ENCODE measurements at places on chromosomes 6 and 20.

DNA sequence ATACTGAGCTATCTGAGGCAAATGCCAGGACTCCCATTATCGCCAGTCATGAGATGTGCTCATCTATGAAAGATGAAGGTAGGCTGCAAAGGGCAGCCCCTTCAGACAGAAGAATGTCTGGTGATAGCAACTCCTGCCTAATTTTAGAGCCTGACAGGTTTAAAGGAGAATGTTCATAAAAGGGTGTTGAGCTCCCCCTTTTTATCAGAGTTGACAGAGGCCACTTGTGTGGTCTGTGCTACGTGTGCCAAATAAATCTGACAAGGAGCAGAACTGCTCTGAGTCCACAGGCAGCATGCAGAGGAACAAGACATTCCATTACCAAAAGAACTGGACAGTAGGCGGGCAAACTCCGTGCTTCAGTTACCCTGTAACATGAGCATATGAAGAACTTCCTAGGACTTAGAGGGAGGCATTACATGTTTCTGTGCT is 101.8 kb downstream of the PREP start:
- DNase-seq: no peak

DNA sequence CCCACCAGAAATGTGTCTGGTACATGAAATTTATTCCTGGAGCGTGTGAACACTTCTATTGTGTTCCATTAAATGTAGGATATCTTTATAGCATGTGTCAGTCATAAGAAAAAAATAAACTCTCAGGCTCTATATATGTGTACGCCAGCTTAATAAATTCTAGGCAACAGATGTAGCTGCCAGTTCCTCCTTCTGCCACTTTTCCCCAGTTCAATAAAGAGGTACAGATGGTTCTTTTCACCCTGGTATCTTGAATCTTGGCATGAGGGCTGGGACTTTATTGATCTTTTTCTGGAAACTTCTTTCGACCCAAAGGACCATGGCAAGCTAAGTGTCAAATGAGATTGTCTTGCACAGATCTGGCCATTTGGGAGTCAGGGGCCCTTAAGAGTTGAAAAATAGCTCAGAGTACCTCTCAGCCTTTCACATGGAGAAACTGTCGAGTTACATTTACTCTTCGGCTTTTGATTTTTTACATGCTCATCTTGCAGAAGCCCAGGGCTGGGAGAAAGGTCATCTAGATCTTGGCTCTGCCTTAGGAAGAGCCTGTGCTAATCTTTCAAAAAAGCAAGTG is 240.9 kb downstream of the DOK5 start:
- no peak for DNase-seq

DNA sequence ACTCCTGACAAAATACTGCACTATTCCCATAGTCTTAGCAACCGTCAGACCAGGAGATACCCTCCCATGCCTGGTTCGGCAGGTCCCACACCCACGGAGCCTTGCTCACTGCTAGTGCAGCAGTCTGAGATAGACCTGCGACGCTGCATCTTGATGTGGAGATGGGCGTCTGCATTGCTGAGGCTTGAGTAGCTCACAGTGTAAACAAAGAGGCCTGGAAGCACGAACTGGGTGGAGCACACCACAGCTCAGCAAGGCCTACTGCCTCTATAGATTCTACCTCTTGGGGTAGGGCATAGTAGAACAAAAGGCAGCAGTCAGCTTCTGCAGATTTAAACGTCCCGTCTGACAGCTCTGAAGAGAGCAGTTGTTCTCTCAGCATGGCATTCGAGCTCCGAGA is 25.4 kb downstream of the TMEM244 start:
- DNase-seq: no peak

- no peak for DNase-seq
Measured at GRCh38 chr20:42406826-42407225, 782.9 kb downstream of the PTPRT start.

GRCh38 chr6:12848964-12849808 is 132.6 kb downstream of the PHACTR1 start:
- no peak for DNase-seq

DNA sequence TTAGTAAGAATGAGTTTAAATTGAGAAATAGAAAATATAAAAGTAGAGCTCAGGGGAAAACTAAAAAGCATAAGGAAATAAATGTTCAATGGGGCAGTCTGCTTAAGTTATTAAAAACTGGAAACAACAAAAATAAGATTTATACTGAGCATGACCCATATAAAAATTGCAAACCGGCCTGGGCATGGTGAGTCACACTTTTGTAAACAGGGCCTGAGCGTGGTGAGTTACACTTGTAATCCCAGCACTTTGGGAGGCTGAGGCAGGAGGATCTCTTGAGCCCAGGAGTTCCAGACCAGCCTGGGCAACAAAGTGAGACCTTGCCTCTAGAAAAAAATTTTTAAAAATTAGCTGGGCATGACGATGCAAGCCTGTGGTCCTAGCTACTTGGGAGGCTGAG is 74.6 kb downstream of the TMEM244 start:
- DNase-seq: no peak

DNA sequence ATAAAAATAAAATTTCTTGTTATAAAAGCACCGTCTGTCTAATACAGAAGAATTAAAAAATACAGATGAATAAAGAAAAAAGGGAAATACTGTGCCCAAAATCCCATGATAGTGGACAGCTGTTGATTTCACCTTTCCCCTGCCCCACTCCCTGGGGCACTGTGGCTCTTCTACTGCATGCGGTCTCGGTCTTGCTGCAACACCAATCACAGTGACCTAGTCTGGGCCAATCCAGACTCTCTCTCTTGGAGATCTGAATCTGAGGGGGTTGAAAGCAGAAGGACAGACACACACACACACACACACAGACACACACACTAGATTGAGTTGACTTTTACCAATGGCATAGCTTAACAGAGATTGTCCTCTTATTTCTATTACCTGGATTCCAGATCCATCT is 70.5 kb upstream of the FYN start:
- DNase-seq: no peak

- no peak for DNase-seq
Measured at GRCh38 chr20:60956194-60956593, 295.9 kb upstream of the CDH4 start.

- no peak for DNase-seq
Measured at GRCh38 chr6:128598571-128598970, 78.2 kb upstream of the PTPRK start.

DNA sequence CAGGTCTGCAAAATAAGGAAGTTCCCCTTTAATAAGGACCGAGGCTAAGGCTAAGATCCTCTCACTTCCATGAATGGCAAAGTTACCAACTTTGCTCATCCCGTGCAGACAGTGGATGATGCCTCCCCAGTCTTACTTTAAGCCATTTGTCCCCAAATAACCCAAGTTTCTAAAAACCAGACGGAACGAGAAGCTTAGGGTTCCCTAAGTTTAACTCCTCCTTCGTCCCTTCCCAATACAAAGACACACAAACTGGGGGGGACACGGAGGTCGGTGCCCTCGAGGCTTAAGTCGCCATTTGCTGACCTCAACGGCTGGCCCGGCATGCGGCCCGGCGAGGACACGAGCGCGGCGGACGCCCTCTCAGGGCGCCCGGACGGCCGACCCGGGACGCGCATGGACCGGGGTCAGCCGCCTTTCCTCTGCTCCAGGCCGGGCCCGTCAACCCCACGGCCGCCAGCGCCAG is 527 bp downstream of the FBXO30 start:
- DNase-seq: peak; percentile 27

DNA sequence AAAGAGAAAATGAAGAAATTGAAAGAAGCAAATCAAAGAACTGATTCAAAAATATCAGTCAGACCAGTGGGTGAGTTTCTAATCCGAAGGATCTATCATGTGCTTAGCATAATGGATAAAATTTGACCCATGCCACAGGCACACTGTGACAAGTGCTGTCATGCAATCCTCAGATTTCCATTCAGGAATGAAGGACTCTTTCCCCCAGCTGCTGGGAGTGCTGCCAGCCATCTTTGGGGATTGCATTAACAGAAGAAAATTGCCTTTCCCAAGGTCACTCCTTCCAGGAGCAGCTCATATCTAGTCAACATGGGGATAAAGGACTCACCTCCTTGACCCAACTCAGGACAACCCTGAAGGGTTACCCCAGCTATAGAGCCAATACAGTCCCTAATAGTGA is 316.7 kb upstream of the TBX18 start:
- DNase-seq: no peak

GRCh38 chr20:62819494-62820174 is 2.8 kb downstream of the COL9A3 start:
- DNase-seq: no peak

GRCh38 chr6:167755461-167755860 is 71.2 kb upstream of the AFDN start:
- DNase-seq: no peak

GRCh38 chr6:20631549-20631924 is 97.3 kb downstream of the CDKAL1 start:
- DNase-seq: no peak

DNA sequence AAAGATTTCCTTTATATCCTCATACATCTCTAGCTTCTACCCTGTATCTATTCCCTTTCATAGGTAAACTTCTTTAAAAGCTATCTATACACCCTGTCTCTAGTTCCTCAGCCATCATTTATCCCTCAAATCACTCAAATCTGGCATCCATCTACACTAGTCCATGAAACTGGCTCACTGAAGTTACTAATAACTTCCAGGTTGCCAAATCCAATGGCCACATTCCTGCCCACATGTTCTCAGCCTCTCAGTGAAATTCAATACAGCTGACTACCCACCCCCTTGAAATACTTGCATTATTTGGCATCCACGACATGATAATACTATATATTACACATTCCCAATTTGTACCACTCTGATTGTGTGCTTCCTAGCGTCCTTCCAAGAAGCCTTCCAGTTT is 8.7 kb downstream of the REPS1 start:
- no peak for DNase-seq

DNA sequence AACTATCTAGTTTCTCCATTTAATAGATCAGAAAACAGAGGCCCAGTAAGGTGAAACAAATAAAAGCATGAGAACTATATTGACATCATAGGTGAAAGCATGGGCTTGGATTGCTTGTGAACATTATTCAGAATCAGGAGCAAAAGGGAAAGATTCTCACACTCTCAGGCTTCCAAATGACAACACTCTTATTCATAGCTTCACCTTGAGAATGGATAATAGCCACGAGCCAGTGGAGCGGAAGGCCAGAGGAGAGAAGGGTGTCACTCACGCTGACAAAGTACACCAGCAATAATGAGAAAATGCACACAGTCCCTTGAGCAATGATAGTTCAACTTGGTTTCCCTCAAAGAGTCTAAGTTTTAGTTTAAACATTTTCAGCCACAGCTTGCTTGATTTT is 339.0 kb downstream of the TPBG start:
- DNase-seq: no peak

DNA sequence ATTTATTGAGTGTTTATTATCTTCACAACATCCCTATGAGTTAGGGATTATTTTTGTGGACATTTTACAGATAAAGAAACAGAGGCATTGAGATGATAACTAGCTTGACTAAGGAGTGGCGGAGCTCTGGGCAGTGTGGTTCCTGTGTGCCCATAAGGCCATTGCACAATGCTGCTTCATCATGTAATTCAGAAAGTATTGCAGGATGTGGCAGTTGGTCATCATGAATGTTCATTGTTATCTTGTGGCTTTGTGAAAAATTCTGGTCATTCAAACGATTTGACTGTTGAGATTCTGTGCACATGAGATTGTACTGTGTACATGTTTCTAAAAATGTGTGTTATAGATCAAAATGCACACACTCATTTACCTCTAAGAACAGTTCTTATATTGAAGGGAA is 150.8 kb downstream of the ESR1 start:
- no peak for DNase-seq

DNA sequence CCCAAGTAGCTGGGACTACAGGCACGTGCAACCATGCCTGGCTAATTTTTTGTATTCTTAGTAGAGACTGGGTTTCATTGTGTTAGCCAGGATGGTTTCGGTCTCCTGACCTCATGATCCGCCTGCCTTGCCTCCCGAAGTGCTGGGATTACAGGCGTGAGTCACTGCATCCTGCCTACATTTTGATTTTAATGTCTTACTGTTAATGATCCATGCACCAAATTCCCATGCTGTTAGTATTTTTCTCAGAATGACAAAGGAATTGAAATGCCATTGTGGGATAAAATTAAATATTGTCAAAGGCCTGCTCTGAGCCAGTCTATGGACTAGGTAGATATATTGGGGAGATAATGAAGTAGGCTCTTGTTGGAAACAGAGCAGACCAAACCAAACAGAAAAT is 28.2 kb downstream of the CBFA2T2 start:
- DNase-seq: no peak

GRCh38 chr6:35922139-35922554 is 1.2 kb upstream of the SRPK1 start:
- DNase-seq: no peak

DNA sequence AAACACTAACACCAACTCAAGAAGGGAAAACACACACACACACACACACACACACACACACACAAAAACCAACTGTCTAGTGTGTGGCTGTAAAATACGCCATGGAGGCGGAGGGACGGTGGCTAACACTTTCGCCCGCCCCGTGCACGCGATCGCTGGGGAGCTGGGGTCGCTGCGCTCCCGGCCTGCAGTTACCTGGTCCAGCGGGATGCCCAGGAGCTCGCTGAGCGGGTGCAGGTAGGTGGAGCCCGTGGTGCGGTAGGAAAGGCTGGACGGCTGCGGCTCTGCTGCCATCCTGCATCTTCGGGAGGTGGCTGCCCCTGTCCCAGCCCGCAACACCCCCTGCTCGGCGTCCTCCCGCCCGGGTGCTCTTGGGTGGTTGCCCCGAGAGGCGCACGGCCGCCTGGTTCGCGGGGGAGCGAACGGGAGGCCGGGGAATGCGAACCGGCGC is 303 bp downstream of the MBOAT1 start:
- peak; percentile 29 for DNase-seq

DNA sequence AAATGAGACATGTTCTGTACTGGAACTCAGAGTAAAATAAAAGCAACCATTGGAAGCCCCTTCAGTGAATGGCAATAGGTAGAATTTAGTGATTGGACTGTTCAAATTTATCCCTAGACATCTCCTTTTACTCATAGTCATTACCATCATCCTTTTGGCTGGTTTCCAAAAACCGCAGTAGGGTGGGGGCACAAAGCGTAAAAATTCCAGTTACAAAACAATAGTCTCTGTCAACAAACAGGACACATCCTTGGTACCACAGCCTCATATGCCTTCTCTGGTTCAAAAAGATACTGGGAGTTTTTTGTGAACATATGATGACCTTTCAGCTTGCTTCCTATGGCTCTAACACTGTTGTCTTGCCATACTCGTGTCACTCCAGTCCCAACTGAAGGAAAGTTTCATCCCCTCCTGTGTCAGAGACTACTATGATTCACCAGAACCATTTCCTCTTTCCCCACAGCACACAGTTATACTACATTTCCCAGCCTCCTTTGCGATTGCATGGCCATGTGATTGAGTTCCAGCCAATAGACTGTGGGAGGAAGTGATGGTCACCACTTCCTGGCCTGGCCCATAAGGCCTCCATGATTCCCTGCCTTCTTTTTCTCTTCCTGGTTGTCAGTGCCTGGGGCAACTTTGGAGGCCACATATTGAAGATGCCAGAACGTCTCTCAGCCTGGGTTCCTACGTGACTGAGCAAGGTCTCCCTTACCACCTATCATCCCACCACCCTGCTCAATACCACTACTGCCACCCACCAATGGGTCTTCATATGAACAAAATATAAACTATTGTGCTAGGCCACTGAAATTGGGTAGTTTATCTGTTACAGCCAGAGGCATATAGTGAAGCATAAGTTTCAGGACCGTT is 162.4 kb downstream of the ID4 start:
- no peak for DNase-seq

GRCh38 chr6:161021543-161021942 is 30.0 kb downstream of the MAP3K4 start:
- no peak for DNase-seq

GRCh38 chr20:16273812-16274555 is 299.3 kb downstream of the KIF16B start:
- no peak for DNase-seq

GRCh38 chr6:42370323-42370985 is 81.3 kb downstream of the TRERF1 start:
- no peak for DNase-seq

Data from mesothelial cell of epicardium (in vitro differentiated cells).